Stimulated activated CD4-positive, alpha-beta T cell treated with anti-CD3 and anti-CD28 coated beads, Interleukin-1b, Interleukin-23, amount 100 ng/mL, for 1 hour (primary cell): ENCODE measurements at places on chromosomes 7 and 10.

DNA sequence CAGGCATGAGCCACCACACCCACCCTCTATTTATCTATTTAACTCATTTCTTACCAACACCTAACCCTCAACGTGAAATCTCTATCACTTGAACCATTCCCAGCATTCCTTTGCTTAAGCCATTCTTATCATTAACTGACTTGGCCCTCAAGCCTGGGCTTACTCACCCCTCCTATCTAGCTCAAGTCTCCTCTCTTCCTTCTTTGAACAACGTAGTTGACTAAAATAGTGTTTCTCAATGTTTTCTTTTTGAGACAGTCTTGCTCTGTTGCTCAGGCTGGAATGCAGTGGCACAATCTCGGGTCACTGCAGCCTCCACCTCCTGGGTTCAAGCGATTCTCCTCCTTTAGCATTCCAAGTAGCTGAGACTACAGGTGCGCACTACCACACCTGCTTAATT is 7.0 kb downstream of the ANXA7 start:
- DNase-seq: no peak

DNA sequence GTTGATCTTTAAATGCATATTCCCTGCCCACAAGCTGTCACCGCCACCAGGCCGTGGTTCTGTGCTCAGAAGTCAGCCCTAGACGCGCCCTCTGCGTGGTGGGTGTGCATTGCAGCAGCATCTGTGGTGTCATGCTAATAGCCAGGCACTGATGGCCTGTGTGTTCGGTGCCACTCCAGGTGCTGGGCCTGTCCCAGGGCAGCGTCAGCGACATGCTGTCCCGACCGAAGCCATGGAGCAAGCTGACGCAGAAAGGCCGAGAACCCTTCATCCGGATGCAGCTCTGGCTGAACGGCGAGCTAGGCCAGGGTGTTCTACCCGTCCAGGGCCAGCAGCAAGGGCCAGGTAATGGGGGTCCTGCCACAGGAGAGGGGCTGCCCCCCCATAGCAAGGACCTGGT is 82.5 kb upstream of the SH2B2 start:
- no peak for DNase-seq

GRCh38 chr10:111211706-111212105 is 134.9 kb downstream of the ADRA2A start:
- DNase-seq: no peak

GRCh38 chr7:121302214-121302745 is 26.5 kb upstream of the WNT16 start:
- no peak for DNase-seq

- DNase-seq: no peak
These were observed 30.3 kb upstream of the ATP6V0A4 start for GRCh38 chr7:138828302-138828701.

GRCh38 chr10:132512693-132513345 is 24.8 kb upstream of the INPP5A start:
- no peak for DNase-seq

- DNase-seq: no peak
These were observed 92.4 kb upstream of the JCAD start for GRCh38 chr10:30151581-30152389.

GRCh38 chr10:54650547-54650946 is 150.5 kb downstream of the PCDH15 start:
- DNase-seq: no peak

GRCh38 chr7:130095812-130096211 is 25.5 kb downstream of the KLHDC10 start:
- DNase-seq: no peak

- no peak for DNase-seq
These were observed 314.0 kb downstream of the BICC1 start for GRCh38 chr10:58826694-58827093.

DNA sequence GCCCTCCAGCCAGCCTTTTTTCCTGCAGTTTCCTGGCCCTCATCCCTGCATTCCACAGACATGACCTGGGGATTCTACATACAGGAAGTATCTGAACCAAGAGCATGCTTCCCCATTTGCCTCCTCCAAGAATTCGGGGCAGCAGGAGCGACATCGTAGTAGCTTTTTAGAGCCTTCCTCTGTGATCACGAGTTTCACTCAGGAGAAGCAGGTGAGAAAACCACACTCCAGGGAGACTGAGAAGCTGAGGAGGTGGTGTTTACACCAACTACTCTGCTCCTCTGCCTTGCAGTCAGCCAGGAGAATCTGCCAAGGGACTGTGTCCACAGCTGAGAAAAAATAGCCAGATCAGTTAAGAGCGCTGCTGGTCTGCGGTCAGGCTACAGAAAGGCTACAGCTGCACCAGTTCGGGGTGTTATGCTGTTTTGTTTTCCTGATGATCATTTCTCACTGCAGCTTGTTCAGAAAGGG is 54.1 kb downstream of the HSPA12A start:
- DNase-seq: no peak

- DNase-seq: no peak
These were observed 84.2 kb downstream of the PAXIP1 start for GRCh38 chr7:154918741-154919140.

GRCh38 chr10:76763376-76763775 is 874.2 kb downstream of the KCNMA1 start:
- no peak for DNase-seq

GRCh38 chr7:157964016-157964415 is 623.6 kb downstream of the PTPRN2 start:
- no peak for DNase-seq

- DNase-seq: no peak
These were observed 78.5 kb downstream of the TRIM24 start for GRCh38 chr7:138538518-138538917.

GRCh38 chr7:137343281-137343841 is at the start of gene PTN:
Gene PTN (minus strand): TSS chr7:137343733. CDS start chr7:137254973, 88,760 bp downstream.
- no peak for DNase-seq
